Esophagus muscularis mucosa (tissue), 4 donors: ENCODE measurements at places on chromosomes 12 and 14. TPM values are rescaled to one million over a fixed set of nuclear protein-coding genes. Genes with fewer than 3 reads are reported as not detected.

GRCh38 chr12:10212739-10213131 is at the start of gene GABARAPL1:
Gene GABARAPL1, plus strand, starts transcription at chr12:10212877. Its CDS starts 253 bp downstream, at chr12:10213130.
- H3K4me3 ChIP-seq, result peak within 1 kb of the TSS; percentile 84
- peaks cover 22% of the 10 kb centered on the region for H3K4me1 ChIP-seq
- H3K36me3 ChIP-seq, result peaks cover 16% of the 10 kb centered on the region
- peak within 1 kb of the TSS; percentile 96 for H3K27ac ChIP-seq
- peak; percentile 97 for DNase-seq

Gene TEX22
- not detected for total RNA-seq

DNA sequence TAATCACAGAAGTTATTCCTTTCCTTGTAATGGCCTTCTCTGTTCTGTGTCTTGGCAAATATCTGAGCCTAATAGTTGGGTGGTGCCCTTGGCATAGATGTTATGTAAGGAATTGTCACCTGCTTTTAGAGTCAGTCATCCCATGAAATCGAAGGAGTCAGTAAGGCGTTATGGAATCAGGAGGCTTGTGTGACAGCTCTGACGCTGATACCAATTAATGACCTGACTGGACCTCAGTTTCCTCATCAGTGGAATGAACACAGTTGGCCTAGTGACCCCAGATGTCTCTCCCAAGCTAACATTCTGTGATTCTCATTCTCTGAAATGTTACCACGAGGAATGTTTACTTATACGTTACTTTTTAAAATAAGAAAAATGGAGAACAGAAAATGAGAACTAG is 32.1 kb downstream of the TXNRD1 start:
- DNase-seq, result peak; percentile 34
- no peaks in the 10 kb centered on the region for H3K27me3 ChIP-seq
- no peaks in the 10 kb centered on the region for H3K4me1 ChIP-seq
- no peaks in the 10 kb centered on the region for H3K36me3 ChIP-seq
- no peak overlapping the region for H3K27ac ChIP-seq

Gene SRSF9
- 60.2 TPM for total RNA-seq

DNA sequence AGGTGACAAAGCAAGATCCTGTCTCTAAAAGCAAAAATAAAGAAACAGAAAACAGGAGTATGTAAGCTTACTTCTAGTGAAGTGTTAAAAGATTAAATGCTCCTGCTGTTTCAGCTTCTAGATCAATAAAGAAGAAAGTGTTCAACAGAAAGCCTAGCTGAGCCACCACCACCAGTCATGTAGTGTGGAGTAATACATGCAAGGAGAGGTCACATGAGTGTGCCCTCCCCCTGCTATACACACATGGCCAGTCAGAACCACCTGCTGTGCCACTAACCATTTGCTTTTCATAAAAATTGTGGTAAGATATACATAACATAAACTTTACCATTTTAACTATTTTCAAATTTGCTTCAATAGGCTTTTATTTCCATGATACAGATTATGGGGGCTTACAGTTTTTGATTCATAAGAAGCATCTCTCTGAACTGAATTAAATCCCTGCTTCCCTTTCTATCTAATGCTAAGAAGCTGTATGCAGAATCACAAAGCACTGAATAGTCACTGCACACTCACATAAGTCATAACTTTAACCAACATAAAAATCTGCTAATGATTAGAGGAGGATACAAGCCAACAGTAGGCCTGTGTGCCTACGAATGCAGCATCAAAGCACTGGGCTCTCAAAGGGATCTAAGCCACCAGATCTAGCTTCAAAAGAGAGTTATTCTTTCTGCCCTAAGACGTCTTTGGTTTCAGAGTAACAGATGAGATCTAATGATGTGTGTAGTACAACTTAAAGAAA is 515.5 kb downstream of the C12orf50 start:
- H3K27me3 ChIP-seq, result no peaks in the 10 kb centered on the region
- H3K4me3 ChIP-seq, result no peak overlapping the region
- H3K27ac ChIP-seq, result no peak overlapping the region
- DNase-seq, result no peak
- no peaks in the 10 kb centered on the region for H3K36me3 ChIP-seq

GRCh38 chr12:113838896-113839295 is 127.2 kb downstream of the RBM19 start:
- no peaks in the 10 kb centered on the region for H3K4me1 ChIP-seq
- no peak for DNase-seq
- no peak overlapping the region for H3K4me3 ChIP-seq
- H3K27me3 ChIP-seq, result no peaks in the 10 kb centered on the region
- H3K27ac ChIP-seq, result no peak overlapping the region
- H3K36me3 ChIP-seq, result peaks cover 11% of the 10 kb centered on the region

Gene SPTB
- total RNA-seq, result 1.8 TPM

DNA sequence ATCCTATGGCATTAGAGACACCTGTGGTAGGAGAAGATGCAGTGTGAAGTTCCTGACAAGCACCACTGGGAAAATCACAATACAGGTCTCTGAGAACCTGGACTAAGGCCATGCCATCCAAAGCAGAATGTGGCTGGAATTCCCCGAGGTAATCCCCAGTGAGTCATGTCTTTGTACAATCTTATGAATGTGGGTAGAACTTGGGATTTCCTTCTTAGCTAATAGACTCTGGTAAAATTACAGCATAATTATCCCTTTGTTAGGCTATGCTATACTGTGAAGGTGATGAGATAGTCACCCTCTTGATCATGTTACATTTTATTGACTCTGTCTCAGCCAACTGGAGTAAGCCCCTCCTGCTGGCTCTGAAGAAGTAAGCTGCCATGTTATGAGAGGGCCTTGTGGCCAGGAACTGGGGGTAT is 224.3 kb upstream of the DCN start:
- H3K4me1 ChIP-seq, result no peaks in the 10 kb centered on the region
- DNase-seq, result no peak
- H3K36me3 ChIP-seq, result no peaks in the 10 kb centered on the region

DNA sequence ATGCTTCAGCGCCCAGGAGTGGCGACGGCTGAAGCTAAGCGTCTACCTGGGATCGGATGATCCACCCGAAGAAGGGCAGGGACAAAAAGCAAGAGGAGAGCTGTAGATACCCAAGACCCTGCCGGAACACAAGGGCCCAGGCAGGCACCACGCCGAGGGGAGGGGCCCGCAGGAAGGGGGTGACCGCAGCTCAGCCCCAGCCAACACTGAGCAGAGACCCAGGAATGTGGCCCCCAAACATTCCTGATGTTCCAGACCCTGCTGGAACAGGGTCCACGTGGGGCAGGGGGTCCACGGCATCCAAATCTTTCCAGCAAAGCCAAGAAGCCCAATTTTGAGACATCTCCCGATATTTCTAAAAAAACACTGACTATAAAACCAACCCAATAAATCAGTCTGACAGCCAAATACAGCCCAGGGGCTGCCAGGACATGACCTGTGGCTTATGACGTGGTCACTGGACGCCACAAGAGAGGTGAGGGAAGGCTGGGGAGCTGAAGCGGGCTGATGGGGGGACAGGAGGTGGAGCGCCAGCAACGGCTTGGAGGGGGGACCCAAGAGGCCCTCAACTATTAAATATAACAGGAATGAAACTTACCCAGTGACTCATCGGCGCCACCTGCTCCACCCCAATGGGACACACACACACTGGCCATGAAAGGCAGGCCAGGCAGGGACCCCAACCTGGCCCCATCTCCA is 58.9 kb downstream of the NCOR2 start:
- H3K27me3 ChIP-seq, result no peaks in the 10 kb centered on the region
- peaks cover 5% of the 10 kb centered on the region for H3K36me3 ChIP-seq
- H3K4me3 ChIP-seq, result no peak overlapping the region
- DNase-seq, result no peak
- peak overlapping the region; percentile 79 for H3K27ac ChIP-seq

DNA sequence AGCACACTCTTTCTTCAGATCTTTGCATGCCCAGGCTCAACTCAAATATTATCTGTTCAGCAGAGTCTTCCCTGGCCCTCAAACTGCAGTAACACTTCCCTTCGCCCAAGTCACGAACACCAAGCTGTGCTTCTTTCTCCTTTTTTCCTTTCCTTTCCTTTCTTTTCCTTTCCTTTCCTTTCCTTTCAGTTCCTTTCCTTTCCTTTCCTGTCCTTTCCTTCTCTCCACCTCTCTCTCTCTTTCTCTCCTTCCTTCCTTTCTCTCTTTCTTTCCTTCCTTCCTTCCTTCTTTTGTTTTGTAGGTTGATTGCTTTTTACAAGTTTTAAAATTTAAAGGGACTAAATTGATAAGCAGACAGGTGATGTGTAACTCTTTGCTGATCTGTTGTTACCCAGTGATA is 19.0 kb upstream of the ADGRD1 start:
- H3K4me3 ChIP-seq, result no peak overlapping the region
- H3K27me3 ChIP-seq, result peaks cover 6% of the 10 kb centered on the region
- no peaks in the 10 kb centered on the region for H3K4me1 ChIP-seq
- H3K36me3 ChIP-seq, result no peaks in the 10 kb centered on the region
- DNase-seq, result peak; percentile 26

GRCh38 chr12:254912-255311 is 7.7 kb downstream of the SLC6A13 start:
- H3K4me3 ChIP-seq, result no peak overlapping the region
- peak; percentile 68 for DNase-seq
- no peak overlapping the region for H3K27ac ChIP-seq
- H3K27me3 ChIP-seq, result no peaks in the 10 kb centered on the region
- no peaks in the 10 kb centered on the region for H3K36me3 ChIP-seq

Gene C1R
- total RNA-seq, result 324 TPM

Gene FOXN4
- not detected for total RNA-seq

Gene CDCA3
- 1.7 TPM for total RNA-seq

Gene PPP1R36
- total RNA-seq, result 0.34 TPM

DNA sequence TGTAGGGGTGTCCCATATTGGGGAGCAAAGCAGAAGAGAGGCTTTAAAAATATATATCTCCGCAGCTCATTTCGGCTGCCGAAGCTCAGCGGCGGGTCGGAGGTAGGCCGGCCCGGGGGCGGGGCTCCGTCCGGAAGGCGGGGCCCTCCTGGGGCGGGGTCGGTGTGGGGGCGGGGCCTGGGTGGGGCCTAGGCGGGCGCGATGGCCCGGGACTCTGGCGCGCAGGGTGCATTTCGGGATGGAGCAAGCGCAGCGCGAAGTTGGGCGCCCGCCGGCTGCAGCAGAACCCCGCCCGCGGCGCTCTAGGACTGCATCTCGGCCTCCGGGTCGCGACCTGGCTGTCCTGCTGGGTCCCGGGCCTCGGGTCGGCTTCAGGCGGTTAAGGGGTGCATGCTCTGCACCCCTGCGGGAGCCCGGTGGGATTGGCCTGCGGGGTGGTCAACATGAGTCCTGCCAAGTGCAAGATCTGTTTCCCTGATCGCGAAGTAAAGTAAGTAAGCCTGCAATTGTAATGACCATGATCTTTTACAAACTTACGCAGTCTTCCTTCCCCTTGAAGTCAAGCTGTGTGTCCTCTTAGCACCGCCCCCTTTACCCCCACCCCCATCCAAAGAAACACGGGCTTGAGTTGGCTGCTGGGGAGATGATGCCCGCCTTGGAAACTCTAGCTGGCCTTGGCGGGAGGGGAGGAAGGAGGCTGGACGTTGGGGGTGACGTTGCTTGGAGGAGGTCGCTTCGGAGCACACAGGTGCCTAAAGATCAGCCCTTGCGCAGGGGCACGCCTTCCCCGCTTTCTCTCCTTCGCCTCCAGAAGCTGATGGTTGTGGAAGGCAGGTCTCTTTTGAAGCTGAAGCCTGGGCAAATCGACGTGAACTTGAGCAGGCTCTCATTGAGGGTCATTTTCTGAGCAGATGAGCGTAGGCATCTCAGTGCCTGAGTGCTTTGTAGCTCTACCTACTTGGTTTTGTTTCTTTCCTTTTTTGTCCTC is 38.4 kb downstream of the ACACB start:
- peaks cover 56% of the 10 kb centered on the region for H3K4me1 ChIP-seq
- H3K36me3 ChIP-seq, result no peaks in the 10 kb centered on the region
- peak overlapping the region; percentile 94 for H3K27ac ChIP-seq
- H3K4me3 ChIP-seq, result peak overlapping the region; percentile 86

- H3K4me1 ChIP-seq, result no peaks in the 10 kb centered on the region
- DNase-seq, result no peak
- H3K27me3 ChIP-seq, result no peaks in the 10 kb centered on the region
- H3K27ac ChIP-seq, result no peak overlapping the region
Measured at GRCh38 chr12:90745211-90745610, 209.8 kb downstream of the CCER1 start.

Gene MMP14
- total RNA-seq, result 140 TPM

DNA sequence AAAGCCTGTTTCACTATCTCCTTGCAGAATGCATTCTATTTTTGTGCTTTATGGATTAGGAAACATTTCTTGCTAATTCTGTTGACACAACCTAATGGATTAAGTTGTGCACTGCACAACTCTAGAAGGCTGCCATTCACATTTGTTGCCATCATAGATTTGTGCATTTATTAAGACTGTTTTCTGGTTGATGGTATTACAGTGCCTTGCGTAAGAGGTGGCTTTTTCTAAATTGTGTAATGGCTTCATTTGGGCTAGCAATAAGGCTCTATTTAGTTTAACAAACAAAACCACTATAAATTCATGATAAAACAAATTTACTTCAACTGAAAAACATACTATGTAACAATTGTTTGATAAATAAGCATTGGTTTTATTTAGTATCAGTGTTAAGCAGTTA is 175.9 kb downstream of the TRHDE start:
- DNase-seq, result no peak
- H3K27me3 ChIP-seq, result no peaks in the 10 kb centered on the region
- H3K4me3 ChIP-seq, result no peak overlapping the region
- no peak overlapping the region for H3K27ac ChIP-seq
- no peaks in the 10 kb centered on the region for H3K4me1 ChIP-seq

Gene RAB15
- 8.7 TPM for total RNA-seq

DNA sequence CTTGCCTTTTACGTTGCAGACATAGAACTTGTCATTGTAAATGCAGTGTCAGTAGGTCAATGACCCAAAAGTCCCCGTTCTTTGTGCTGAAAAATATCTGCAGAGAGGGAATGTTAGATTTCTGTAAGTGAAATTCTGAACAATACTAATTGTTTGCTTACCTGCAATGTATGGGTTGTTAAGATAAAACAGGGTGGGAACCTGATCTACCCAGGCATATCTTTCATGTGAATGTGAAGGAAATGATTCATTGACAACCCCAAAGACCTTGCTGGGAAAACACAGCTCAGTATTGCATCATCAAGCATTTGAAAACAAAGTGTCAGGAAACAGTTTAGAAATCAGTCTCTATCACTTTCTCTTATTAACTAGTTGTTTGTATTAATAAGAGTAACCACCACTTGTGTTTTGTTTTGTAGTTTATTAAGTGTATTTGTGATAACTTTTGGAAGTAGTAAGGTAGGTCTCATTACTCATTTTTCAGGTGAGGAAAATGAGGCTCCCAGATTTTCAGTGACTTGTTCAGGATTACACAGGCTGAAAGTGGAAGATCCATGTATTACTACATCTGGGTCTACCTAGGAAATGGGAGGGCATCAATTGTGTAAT is 57.9 kb upstream of the SLC38A2 start:
- H3K27me3 ChIP-seq, result no peaks in the 10 kb centered on the region
- no peak overlapping the region for H3K4me3 ChIP-seq
- H3K4me1 ChIP-seq, result peaks cover 21% of the 10 kb centered on the region
- no peaks in the 10 kb centered on the region for H3K36me3 ChIP-seq

- H3K4me3 ChIP-seq, result no peak overlapping the region
- H3K36me3 ChIP-seq, result no peaks in the 10 kb centered on the region
- no peak for DNase-seq
- peaks cover 7% of the 10 kb centered on the region for H3K27me3 ChIP-seq
Measured at GRCh38 chr12:34291426-34291901, 269.2 kb downstream of the ALG10 start.

Gene TMCC3
- 21.0 TPM for total RNA-seq
